ENCODE measurements at places on chromosomes 11 and 22. TPM values are rescaled to one million over a fixed set of nuclear protein-coding genes. Genes with fewer than 3 reads are reported as not detected.

- DNase-seq, result no peak
Measured at GRCh38 chr11:132846075-132846474, 686.2 kb downstream of the OPCML start.

DNA sequence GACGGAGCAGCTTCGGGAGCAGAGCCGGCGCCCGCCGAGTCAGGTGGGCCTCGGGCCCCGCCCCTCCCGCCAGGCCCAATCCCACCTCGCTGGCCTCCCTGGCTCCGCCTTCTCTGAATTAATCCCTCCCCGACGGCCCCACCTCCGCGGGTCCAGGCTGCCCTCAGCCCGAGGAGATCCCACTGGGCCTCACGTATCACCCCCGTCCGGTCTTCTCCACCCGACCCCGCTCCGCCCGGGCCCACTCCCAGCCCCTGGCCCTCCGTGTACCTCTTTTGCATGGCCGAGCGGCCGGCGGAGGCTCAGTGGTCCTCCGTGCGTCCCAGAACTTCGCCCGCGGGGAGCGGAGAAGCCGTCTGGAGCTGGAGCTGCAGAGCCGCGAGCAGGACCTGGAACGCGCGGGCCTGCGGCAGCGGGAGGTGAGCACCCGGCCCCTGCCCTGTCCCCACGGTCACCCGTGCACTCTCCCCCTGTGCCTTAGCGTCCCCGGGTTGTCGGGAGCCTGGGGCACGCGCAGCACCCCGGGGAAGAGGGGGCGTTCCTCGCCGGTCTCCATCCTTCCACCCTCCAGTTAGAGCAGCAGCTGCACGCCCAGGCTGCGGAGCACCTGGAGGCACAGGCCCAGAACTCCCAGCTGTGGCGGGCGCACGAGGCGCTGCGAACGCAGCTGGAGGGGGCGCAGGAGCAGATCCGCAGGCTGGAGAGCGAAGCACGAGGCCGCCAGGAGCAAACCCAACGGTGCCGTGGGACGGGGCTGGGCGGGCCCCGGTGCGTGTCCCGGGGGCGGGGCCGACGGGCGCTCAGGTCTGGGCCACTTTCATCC is 2.2 kb upstream of the CD151 start:
- DNase-seq, result peak; percentile 47

- DNase-seq, result peak; percentile 72
Measured at GRCh38 chr11:125621995-125622394, 3.0 kb upstream of the CHEK1 start.

DNA sequence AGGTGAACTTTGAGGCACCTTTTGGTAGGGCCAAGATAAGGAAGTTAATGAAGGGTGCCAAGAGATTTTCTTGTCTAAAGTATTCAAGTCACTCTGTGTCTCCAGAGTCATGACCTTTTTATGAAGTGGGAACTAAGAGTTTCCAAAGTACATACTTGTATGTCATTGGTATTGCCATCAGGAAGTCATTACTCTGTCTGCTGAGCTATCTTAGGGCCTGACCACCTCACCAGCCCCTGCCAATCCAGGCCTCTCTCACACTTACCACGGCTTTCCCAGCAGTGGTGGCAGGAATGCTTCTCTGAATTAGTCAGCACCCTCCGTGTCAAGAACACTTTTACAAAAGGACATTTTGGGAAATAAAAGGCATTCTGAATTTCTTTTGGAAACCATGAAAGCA is 192.8 kb upstream of the MTNR1B start:
- no peak for DNase-seq

DNA sequence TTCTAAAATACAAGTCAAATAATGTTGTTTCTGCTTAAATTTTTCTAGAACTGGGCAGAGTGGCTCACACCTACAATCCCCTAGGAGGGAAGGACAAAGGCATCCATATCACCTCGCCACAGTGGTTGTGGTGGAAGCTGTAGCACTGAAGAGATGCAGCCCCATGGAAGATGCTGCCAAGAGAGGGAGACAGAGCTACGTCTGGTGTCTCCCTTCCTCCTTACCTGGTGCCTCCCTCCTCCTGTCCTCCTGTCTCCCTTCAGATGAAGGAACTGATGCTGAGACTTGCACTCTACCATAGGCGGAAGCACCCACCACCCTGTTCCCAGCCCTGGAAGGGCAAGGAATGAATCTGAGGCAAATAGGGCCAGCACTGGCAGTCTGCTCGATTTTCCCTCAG is 22.3 kb downstream of the MMP27 start:
- no peak for DNase-seq

DNA sequence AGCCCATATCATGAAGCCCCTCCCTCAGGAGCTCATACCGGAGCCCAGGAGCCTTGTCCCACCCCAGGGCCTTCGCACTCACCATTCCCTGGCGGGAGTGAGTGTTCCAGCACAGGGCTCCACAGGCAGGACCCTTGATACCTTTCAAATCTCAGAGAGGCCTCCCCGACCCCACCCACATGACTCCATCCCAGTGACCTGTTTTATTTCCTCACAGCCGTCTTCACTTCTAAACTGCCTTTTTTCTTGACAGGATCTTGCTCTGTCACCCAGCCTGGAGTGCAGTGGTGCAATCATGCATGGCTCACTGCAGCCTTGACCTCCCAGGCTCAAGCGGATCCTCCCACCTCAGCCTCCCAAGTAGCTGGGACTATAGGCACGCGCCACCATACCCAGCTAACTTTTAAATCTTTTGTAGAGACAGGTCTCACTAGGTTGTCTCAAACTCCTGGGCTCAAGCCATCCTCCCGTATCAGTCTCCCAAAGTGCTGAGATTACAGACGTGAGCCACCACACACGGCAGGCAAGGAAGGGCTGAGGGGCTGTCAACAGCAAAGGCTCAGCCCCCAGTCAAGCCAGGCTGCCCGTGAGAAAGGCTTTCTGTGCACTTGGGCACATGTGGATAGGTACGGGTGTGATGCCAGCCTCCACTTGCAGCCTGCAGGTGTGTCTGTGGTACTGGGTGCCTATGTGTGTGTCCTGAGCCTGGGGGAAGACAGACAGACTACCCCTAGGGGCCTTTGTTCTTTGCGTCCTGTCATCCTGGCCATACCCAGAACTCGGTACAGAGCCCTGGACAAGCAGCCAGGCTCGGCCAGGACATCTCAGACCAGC is 9.3 kb downstream of the RPL3 start:
- peak; percentile 53 for DNase-seq

GRCh38 chr11:27355575-27356104 is 7.4 kb downstream of the CCDC34 start:
- DNase-seq, result no peak

DNA sequence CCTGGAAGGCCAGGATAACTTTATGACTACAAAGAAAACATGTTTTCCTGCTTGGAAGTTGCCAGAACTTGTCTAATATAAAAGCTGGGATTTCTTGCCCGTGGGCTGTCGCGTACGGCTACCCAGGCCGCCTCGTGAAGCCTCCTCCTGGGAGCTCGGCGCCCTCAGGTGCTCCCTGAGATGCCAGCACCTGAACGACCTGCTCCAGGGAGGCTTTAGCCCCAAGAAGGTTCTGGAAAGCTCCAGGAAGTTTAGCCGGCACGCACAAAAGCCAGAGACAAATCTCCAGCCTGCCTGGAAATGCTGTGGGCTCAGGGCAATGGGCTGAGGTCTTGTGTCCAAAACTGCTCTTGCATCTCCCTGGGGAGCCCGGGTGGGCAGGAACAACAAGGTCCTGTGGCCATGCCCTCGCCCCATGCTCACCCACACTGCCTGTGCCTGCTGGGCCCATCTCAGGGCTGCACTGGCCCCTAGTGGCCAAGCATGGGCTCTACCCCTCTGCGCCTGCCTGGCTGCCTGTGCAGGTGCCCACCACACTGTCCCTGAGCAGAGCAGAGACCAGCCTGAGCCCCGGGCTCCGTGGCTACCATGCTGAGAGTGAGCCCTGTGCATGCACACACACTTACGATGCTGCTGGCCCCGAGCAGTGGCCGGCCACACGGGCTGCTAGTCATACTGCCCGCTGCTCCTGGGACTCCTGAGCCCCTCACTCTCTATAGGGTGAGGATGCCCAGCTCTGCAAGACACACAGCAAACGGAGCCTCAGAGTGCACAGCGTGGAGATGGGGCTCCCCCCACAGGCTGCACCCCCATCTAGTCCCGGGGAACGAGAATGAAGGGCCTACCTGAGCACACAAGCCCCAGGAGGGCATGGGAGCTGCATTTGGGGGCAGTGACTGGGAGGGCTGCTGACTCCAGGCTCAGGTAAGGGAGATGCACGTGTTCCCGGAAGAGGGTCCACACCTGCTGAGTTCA is 4.9 kb upstream of the CELSR1 start:
- DNase-seq, result peak; percentile 56

GRCh38 chr22:45235101-45235777 is 5.5 kb downstream of the KIAA0930 start:
- DNase-seq, result no peak

GRCh38 chr22:36522662-36523061 is 6.3 kb downstream of the EIF3D start:
- DNase-seq, result no peak

GRCh38 chr11:79390477-79390876 is 50.4 kb downstream of the TENM4 start:
- peak; percentile 57 for DNase-seq

DNA sequence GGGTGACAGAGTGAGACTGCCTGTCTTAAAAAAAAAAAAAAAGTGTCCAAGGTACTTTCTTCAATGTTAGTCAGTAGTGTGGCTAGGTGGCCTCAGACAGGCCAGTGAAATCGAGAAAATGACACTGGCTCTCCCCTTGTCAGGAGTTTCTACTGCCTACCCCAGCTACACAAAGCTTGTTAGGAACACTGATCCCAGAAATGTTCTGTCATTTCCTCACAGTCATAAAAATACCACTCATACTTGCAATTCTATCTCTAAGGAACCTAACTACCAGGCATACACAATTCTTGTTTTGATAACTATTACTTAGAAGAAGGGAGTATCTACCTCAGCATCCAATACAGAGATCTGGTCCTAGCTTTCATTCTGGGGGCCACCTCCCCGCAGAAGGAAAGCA is 31.3 kb downstream of the ATP6V1E1 start:
- DNase-seq, result no peak

GRCh38 chr11:13880634-13881033 is 81.9 kb upstream of the SPON1 start:
- peak; percentile 37 for DNase-seq

DNA sequence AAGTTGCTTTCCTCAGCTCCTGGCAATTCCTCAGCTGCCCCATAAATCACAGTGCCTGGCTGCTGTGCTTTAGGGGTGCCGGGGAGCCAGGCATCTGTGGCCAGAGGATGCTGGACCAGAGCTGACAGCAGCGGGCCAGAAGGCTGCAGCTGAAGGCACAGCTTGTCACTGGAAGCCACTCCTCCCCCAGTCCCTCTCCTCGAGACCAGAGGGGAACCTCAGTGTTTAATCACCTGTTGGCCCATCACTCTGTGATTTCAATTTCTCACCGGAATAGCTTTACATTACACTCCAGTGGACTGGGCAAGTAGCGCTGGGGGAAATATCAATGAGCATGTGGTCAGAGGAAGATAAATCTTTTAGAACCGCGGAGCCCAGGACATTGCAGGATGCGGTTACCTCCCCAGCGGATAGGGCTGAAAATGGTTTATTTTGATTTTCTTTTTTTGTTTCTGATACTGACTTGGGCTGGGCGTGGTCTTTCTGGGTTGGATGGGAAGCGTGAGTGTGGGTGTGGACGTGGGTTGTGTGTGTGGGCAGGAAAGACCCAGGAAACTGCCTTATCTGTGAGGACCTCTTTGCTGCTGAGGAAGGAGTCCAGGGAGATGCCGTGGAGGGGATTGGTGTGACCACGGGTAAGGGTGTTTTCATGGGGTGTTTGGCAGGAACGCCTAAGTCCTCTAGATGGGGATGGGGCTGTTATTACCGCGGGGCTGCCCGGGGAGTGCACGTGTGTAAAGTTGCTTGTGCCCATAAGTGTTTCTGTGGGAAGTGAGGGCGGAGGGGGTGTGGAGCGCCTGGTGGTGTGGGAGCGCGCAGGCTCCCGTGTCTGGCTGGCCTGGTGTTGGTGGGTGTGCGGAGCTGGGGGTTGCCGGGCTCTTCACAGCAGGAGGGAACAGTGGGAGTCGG is 4.0 kb downstream of the DAGLA start:
- no peak for DNase-seq

- no peak for DNase-seq
Measured at GRCh38 chr11:19320827-19321226, 80.1 kb upstream of the E2F8 start.

DNA sequence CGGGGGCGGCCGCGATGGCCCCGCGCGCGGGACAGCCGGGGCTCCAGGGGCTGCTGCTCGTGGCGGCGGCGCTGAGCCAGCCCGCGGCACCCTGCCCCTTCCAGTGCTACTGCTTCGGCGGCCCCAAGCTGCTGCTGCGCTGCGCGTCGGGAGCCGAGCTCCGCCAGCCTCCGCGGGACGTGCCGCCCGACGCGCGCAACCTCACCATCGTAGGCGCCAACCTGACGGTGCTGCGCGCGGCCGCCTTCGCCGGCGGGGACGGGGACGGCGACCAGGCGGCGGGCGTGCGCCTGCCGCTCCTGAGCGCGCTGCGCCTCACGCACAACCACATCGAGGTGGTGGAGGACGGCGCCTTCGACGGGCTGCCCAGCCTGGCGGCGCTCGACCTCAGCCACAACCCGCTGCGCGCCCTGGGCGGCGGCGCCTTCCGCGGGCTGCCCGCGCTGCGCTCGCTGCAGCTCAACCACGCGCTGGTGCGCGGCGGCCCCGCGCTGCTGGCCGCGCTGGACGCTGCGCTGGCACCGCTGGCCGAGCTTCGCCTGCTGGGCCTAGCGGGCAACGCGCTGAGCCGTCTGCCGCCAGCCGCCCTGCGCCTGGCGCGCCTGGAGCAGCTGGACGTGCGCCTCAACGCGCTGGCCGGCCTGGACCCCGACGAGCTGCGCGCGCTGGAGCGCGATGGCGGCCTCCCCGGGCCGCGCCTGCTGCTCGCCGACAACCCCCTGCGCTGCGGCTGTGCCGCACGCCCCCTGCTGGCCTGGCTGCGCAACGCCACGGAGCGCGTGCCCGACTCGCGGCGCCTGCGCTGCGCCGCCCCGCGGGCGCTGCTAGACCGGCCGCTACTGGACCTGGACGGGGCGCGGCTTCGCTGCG is 697 bp downstream of the TPBGL start:
- DNase-seq, result peak; percentile 75

Gene DCDC1
- total RNA-seq, result not detected

Gene SCGB1C1
- not detected for total RNA-seq

Gene MGAT3
- not detected for total RNA-seq

Gene GSTP1
- total RNA-seq, result 1,090 TPM

Gene TRPM5
- total RNA-seq, result not detected

Gene ROM1
- total RNA-seq, result 3.6 TPM

Gene BARX2
- not detected for total RNA-seq

Gene IL17REL
- total RNA-seq, result not detected

Gene STX5
- total RNA-seq, result 43.1 TPM

Gene HEPHL1
- total RNA-seq, result 0.10 TPM
